HS-5 (cell line): ENCODE measurements at places on chromosomes 4 and X.
A peak's percentile ranks its signal among the peaks of the same experiment; 100 is the strongest.

GRCh38 chr4:47075262-47075661 lies 43.9 kb downstream of the GABRB1 start:
- peak; percentile 26 for DNase-seq

DNA sequence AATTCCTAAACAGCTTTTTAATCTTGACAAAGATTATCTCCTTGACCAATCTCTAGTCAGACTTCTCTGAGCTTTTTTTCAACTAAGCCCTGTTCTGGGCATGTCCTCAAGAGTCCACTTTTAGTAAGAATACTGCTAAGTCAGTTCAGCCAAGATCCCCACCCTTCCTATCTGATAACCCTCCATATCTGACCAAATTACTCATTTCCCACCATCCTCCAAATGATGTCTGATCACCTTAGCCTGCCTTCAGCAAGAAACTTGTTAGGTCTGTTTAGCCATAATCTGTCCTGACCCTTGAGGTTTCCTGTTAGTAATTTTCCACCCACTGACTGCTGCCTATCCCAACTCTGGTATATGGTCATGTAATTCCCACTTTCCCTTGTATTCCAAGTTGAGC lies 65.2 kb downstream of the FAM13A start:
- DNase-seq: no peak

DNA sequence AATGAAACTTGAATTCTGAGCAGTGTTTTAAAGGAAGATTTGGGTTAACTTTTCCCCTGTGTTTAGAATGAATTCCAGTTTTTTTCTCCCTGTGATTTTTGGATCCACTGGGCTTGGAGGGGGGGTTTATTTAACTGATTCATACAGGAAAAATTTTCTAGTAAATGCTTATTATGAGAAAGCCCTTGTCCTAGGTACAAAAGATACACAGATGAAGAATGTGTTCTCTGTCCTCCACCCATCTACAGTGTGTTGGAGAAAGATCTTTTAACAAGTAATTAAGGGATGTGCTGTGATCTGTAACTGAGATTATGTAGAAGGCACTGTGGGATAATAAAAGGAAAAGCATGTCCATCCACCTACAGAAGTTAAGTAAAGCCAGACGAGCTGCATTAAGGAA lies 103.9 kb downstream of the STIM2 start:
- no peak for DNase-seq

DNA sequence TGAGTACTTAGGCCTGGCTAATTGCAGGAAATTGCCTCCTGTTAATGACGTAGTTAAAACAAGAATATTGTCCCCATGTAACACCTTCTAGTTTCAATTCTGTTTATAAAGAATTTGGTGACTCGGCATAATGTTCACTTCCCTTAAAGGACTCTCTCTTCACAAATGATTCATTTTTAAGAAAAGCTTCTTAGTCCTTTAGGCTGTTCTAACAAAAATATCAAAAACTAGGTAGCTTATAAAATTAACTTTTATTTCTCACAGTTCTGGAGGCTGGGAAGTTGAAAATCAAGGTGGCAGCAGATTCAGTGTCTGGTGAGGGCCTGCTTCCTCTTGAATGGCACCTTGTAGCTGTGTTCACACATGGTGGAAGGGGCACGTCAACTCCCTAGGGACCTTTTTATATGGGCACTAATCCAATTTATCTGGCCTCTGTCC lies 23.8 kb downstream of the COL25A1 start:
- no peak for DNase-seq
